ENCODE measurements at places on chromosomes 7 and 10.

DNA sequence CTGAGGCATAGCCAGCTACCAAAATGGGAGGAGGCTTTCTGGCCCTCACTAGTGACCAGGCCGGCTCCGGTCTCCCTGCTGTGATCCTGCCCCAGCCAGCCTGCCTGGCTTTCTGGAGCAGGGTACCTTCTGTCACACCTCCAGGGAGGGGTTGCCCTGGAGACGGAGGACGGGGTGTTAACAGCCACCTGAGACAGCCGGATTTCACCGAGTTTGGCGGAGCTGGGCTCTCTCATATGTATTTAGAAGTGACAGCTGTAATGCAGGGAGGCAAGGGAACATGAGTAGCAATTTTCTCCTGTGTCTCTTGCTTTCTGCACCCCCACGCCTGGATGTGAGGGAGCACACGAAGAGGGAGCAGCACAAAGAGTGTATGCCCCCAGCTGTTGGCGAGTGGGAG lies 473.3 kb downstream of the PLXNA4 start:
- no peak for DNase-seq

DNA sequence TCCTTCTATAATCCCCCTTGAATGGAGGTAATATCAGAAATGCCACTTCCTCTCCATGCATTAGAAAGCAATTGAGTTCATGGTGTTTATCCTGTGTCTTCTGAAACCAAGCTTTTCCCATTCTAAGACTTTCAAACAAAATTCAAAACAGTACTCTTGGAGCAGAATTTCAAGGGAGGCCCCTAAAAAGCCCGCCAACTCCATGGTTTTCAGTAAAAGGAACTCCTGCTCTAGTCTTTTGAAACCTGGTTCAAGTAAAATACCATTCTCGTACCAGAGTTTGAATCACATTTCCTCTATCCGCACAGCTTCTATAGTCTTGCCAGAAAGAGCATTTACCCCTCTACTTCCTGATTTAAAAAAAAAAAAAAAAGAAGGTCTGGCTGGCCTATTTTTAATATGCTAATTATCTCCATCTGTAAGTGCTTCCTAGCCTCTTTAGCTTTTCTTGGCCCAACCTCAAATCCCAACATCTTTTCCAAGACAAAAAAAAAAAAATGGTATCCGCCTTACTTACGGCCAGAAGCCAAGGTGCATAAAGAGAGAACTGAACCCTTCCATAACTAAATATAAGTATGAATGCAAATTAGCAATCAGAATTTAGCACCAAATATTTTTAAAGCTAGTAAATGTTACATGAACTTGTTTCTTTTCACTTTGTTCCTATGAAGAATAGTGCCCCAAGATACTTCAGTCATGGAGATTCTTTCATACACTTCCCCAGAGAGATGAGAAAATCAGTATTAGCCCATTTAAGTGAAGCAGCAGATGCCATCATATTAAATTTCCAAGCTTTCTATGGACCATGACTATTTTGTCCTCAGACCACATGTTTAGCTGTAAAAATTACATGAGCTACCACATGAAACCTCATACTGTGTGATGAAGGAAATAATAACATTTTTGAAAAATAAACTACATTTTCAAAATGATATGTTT lies 199.9 kb upstream of the FAM3C start:
- no peak for DNase-seq

GRCh38 chr7:47225387-47226131 lies 356.4 kb downstream of the TNS3 start:
- no peak for DNase-seq

- no peak for DNase-seq
Observed at GRCh38 chr10:29214551-29214950, 74.3 kb upstream of the LYZL1 start.

GRCh38 chr7:114527589-114527988 lies 113.0 kb downstream of the FOXP2 start:
- DNase-seq = no peak

All from ACHN (cell line).